Diencephalon (tissue), 1 donor: ENCODE measurements at places on chromosomes 11 and 22. TPM values are rescaled to one million over a fixed set of nuclear protein-coding genes. Genes with fewer than 3 reads are reported as not detected.

The ROM1 gene
- total RNA-seq, result 2.8 TPM

The SYTL2 gene
- total RNA-seq, result 13.1 TPM

The CD3E gene
- total RNA-seq, result not detected

The SCGB2A2 gene
- total RNA-seq, result not detected

The GGT1 gene
- 1.8 TPM for total RNA-seq

The SLC5A12 gene
- total RNA-seq, result 0.46 TPM

The HDAC10 gene
- total RNA-seq, result 19.6 TPM

The MMP13 gene
- total RNA-seq, result not detected

The OR51B4 gene
- not detected for total RNA-seq

The AMOTL1 gene
- 39.0 TPM for total RNA-seq

The OR10D3 gene
- not detected for total RNA-seq

The POU2AF1 gene
- total RNA-seq, result 0.46 TPM

The C1QTNF4 gene
- 33.2 TPM for total RNA-seq

The ART1 gene
- not detected for total RNA-seq

The MS4A12 gene
- total RNA-seq, result not detected

The RFPL1 gene
- total RNA-seq, result not detected

The SLC22A25 gene
- total RNA-seq, result 0.23 TPM

The LRRC32 gene
- total RNA-seq, result 2.1 TPM

The NXPE1 gene
- not detected for total RNA-seq

The OR6T1 gene
- total RNA-seq, result not detected

The OR8D1 gene
- total RNA-seq, result not detected

The IGSF22 gene
- 0.46 TPM for total RNA-seq

The FBLN1 gene
- 27.0 TPM for total RNA-seq
